ENCODE measurements at places on chromosomes 13 and 19.

GRCh38 chr19:45955905-45956608, 17.6 kb downstream of the NOVA2 start:
- no peak for DNase-seq

- DNase-seq = no peak
Measured at GRCh38 chr19:28595722-28596480, 617.0 kb downstream of the UQCRFS1 start.

GRCh38 chr13:81929988-81930387, 1589.1 kb upstream of the SPRY2 start:
- DNase-seq = no peak

DNA sequence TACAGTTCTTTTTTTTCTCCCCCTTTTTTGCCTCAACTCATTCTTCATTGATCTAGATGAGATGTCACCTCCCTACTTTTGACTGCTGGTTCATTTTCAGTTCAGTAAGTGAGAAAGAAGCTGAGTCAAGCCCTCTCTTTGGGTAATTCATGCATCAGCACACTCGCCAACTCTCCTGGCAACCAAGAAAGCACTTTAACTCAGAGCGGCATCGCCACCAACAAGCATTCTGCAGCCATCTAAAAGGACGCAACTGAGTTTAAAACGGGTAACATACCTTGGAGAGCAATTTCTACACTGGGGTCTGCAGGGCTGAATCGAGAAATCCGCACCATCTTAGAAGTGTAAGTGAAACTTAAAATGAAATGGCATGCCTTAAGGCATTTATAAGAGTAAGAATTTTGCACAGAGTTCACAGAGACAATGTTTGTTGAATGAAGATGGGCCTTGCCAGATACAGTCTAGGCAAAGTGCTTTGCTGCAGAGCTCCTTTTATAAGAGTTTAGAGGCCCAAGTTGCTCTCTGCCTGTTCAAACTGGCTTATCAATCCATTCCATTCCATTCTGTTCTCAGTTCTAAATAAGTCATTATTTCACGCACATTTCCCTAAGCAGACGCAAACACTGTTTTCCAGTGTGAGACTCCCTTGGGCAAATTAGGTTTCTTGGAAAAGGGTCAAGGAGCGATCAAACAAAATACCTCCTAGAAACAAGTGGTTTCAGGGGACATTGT, 338.0 kb downstream of the ENOX1 start:
- DNase-seq = no peak

- peak; percentile 58 for DNase-seq
Measured at GRCh38 chr19:16371540-16371986, 46.9 kb downstream of the KLF2 start.

DNA sequence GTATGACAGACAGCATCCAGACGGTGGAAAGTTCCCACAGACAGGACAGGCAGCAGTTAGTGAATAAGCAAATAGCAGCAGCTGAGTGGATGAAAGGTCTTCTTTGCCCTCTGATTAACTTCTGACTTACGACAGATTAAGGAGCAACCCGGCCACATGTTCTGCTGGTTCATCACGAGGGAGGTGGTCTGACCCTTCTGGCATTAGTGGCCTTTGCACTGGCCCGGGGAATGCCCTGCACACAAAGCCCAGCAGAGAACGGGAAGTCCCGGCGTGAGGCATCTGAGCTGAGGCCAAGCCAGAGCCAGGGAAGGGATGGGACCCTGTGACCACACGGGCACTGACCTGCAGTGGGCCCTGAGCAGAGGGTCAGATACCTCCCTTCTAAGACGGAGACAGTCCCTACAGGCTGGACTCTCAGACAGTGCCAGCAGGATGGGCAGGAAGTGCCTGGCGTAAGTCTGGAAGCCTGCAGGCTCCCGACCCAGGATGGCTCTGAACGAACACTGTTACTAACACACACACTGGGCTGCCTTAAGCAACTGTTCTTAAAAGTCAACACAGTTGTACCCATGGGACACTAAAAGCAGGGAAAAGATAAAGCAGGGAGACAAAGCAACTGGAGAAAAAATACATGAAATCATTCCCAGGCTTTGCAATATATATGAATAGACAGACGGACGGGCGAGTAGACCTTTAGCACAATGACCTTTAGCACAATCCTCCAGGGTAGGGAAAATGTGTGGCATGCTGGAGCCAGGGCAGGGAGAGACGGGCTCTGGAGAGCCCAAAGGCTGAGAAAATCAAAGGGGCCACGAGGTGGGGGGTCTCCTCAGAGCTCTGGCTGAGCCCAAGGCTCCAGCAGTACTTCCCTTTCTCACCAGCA, 6.3 kb downstream of the C19orf12 start:
- no peak for DNase-seq

DNA sequence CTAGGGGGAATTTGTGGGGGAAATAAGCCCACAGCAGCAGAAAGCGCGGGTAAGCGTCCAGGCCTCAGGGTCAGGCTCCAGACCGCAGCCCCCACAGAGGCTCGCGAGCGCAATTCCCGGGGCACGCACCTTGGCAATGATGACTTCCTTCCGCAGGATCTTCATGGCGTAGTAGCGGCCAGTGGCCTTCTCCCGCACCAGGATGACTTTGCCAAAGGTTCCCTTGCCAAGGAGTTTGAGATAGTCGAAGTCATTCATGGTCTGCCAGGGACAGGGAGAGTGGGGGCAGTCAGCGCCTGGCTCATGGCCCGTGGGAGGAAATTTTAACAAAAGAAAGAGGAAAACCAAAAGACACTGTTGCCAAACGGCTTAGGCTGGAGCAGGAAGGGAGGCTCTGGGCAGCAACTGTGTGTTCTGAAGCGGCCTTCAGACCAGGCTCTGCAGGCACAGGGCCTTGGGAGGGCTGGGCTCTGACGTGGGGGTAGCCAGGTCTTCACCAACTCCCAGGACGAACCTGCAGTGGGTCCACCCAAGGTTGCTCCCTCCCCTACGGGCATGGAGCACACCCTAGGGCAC, 15.4 kb upstream of the CCNP start:
- no peak for DNase-seq

GRCh38 chr19:38514812-38515633, 81.5 kb downstream of the RYR1 start:
- no peak for DNase-seq
